ENCODE measurements at places on chromosomes 3 and 15.
A peak's percentile ranks its signal among the peaks of the same experiment; 100 is the strongest.

DNA sequence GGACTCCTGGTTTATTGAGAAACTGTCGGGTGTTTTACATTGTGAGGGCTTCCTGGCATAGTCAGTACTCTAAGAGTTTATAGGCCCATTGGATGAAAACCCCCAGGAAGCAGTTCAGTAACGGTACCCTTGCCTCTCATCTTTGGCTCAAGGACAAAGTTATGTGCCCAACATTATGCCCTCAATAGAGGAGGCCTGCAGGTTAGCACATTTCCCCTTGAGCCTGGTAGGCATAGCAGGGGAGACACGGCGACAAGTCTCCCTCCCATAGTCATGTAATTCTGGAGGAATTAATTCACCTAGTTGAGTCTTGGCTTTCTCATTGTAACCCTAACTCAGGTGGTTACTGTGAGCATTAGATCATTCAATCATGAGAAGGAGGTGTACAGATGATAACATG lies 60.5 kb downstream of the GHSR start:
- no peak for DNase-seq

DNA sequence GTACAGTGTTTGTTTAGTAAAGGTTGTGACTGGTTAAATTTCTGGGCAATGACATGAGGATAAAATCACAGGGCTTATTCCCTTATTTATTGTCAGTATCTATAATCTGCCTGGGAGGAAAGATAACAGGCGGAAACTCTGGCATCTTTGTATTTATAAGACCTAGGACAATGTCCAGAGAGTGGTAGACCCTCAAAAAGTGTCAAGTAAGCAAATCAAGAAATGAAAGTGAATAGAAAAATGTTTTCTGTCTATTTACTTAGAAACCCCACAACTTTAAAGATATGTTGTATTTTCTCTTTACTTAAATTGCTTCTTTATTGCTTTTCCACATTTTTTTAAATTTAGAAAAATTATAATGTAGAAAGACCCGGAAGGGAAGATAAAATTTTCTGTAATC lies 544.6 kb downstream of the EDEM1 start:
- no peak for DNase-seq

GRCh38 chr3:136817448-136817847 lies 1.5 kb upstream of the SLC35G2 start:
- DNase-seq: no peak

- no peak for DNase-seq
Observed at GRCh38 chr3:168859574-168859973, 763.9 kb upstream of the GOLIM4 start.

DNA sequence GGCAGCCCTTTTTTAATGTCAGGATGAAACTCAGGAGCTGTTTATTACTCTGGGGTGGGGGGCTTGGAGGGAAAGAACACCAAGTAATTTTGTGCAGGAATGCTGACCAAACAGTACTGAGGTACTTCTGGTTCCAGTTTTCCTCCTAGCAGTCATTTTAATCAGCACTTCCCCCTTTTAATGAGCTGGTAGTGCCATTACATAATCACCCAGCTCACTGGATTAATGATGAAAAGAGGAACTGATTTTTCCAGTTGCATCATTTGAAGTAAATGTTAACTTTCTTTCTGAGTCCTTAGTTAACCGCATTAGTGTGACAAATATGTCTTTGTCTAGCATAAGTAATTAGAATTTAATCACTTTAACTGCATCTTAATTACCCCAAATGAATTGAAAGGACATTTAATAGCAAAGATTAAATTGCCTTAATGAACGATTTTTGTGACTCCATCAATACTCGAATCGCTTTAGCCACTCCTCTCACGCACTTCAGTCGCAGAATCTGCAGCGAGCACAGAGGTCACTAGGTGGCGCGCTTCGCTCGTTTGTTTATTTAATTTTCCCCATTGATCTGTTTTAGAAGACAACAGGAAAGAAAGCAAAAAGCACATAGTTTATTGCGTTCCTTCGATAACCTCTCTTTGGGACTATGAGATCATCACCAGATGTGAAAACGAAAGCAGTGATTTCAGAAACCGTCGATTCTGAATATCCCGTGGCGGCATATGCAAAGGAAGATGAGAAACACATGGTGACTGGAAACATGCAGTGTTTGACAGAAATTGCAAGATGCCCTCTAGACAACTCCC lies 9.8 kb downstream of the ONECUT1 start:
- DNase-seq: peak; percentile 82

- no peak for DNase-seq
Observed at GRCh38 chr3:187966636-187967406, 187.1 kb upstream of the LPP start.

DNA sequence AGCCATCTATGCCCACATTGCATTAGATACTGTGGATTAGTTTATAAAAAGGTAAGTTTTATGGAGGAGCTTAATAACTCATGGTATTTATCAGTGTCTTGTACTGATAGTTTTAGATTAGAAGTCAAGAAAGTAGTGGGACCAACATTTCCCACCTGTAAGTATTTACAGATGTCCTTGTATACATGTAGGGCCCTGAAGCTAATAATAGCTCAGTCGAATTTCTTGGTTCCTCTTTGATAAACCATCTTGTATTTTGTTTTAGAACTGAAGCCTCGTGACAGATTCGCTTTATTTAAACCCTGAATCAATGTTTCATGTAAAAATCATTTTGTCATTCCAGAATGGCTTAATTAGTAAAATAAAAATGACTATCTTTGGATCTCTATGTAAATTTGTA lies 73.4 kb downstream of the CRYBG3 start:
- no peak for DNase-seq

Measured in activated naive CD4-positive, alpha-beta T cell treated with anti-CD3 and anti-CD28 coated beads, Interleukin-2, amount 10 ng/mL, durations not matched to agents 7 days and 5 days (primary cell).